ENCODE measurements at places on chromosomes 7 and 10. TPM values are rescaled to one million over a fixed set of nuclear protein-coding genes. Genes with fewer than 3 reads are reported as not detected.

The ELN gene
- 0.19 TPM for total RNA-seq

The HNRNPF gene
- 372 TPM for total RNA-seq

The VWDE gene
- total RNA-seq, result 0.74 TPM

The GIMAP1 gene
- total RNA-seq, result 1.3 TPM

The PDE6C gene
- not detected for total RNA-seq

The ASAH2 gene
- 1.4 TPM for total RNA-seq

The ADAM22 gene
- 13.3 TPM for total RNA-seq

The NUB1 gene
- total RNA-seq, result 37.5 TPM

The C10orf143 gene
- 2.8 TPM for total RNA-seq

The GRID2IP gene
- total RNA-seq, result not detected

The PBLD gene
- 1.5 TPM for total RNA-seq

The NODAL gene
- 0.11 TPM for total RNA-seq

The NKX2-3 gene
- total RNA-seq, result not detected

The SPDYE6 gene
- total RNA-seq, result not detected

The RET gene
- not detected for total RNA-seq

The ZNF25 gene
- 4.8 TPM for total RNA-seq

The CCDC3 gene
- 0.08 TPM for total RNA-seq

The HELLS gene
- 135 TPM for total RNA-seq

The YAE1 gene
- 12.3 TPM for total RNA-seq

The PRPS1L1 gene
- not detected for total RNA-seq

The PTPN20 gene
- 0.26 TPM for total RNA-seq

The SMKR1 gene
- 1.3 TPM for total RNA-seq

The LOXL4 gene
- not detected for total RNA-seq

The VWC2 gene
- not detected for total RNA-seq

The CYP3A4 gene
- 0.11 TPM for total RNA-seq

The KAZALD1 gene
- 4.3 TPM for total RNA-seq

The LRRC18 gene
- not detected for total RNA-seq

The AKR1B15 gene
- not detected for total RNA-seq

The GDF2 gene
- not detected for total RNA-seq

The NUTM2E gene
- total RNA-seq, result 0.58 TPM

The OR13A1 gene
- 0.23 TPM for total RNA-seq

The DGKI gene
- 17.7 TPM for total RNA-seq

The EEPD1 gene
- 1.0 TPM for total RNA-seq

The TSPAN12 gene
- total RNA-seq, result 1.9 TPM
